ENCODE measurements at places on chromosomes 2 and 18.

GRCh38 chr2:238155761-238156694 is 2.7 kb upstream of the ERFE start:
- DNase-seq, result no peak

GRCh38 chr2:216121255-216121654 is 12.1 kb downstream of the XRCC5 start:
- DNase-seq, result no peak

- DNase-seq, result peak; percentile 7
Observed at GRCh38 chr2:219249203-219249980, 3.7 kb upstream of the TUBA4B start.

GRCh38 chr2:171389325-171389724 is 44.5 kb downstream of the METTL8 start:
- no peak for DNase-seq

- DNase-seq, result no peak
Observed at GRCh38 chr2:51633073-51633472, 601.1 kb upstream of the NRXN1 start.

GRCh38 chr2:234272069-234272850 is 221.8 kb downstream of the SPP2 start:
- no peak for DNase-seq

- DNase-seq, result no peak
Observed at GRCh38 chr2:139196754-139197153, 416.6 kb upstream of the NXPH2 start.

GRCh38 chr2:88517759-88518201 is 65.3 kb upstream of the FOXI3 start:
- DNase-seq, result no peak

GRCh38 chr2:237572742-237573101 is 6.3 kb downstream of the PRLH start:
- no peak for DNase-seq

DNA sequence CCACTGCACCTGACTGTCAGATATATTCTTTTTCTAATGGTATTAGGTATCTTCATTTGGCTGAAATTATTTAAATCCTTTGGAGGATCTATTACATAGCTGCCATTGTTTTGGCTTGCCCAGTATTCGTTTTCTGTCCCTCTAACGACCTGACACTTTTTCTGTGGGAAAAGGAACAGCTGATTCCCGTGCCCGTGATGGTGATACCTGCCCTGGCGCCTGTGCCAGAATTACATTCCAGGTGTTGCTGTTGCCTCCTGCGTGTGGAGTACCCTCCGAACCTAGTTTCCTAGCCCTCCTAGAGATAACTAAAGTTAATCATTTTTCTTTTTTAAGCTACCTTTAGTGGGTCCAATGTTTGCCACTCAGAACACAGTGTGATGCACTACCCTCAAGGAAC is 14.0 kb downstream of the HOXD1 start:
- no peak for DNase-seq

DNA sequence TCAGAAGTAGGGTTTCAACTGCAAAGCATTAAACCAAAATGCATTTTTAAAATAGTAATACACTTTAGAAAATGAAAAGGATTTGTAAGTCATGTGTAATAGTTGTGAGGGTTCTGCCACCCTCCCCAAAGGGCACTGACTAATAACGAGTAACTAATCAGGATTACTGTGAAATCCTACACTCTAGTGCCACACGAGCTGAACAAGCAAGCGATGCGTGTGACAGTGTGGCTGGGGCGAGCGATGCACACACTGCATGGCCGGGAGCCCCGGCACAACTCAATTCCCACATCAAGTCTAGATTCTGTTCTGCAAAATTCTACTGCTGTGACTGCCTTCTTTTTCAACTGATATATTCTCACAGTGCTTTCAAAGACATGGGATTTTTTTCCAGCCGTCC is 156.4 kb downstream of the SEPTIN10 start:
- DNase-seq, result no peak

DNA sequence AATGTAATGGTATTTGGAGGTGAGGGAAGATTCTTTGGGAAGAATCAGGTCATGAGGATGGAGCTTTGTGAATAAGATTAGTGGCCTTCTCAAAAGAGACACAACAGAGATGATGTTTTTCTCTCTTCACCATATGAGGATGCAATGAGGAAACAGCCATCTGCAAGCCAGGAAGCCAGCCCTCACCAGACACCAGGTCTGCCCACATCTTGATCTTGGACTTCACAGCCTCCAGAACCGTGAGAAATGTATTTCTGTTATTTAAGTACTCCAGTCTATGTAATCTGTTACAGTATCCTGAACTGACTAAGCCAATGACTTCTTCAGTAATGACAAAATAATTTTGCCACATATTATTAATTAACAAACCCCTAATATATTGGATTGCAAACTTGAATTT is 28.3 kb downstream of the CYRIA start:
- DNase-seq, result no peak

DNA sequence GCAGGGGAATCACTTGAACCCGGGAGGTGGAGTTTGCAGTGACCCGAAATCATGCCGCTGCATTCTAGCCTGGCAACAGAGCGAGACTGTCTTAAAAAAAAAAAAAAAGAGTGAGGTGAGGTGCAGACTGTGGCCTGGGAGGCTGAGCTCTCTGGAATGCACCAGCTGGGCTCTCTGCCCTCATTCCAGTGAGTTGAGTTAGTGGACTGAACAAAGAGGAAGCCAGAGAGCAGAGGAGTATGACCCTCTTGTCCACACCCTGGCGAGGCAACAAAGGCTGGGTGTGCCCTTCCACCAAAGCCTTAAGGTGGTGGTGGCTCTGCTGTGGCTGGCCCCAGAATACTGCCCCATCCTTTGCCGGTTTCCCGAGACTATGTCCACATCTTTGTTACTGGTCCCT is 71.3 kb upstream of the ACKR3 start:
- no peak for DNase-seq

DNA sequence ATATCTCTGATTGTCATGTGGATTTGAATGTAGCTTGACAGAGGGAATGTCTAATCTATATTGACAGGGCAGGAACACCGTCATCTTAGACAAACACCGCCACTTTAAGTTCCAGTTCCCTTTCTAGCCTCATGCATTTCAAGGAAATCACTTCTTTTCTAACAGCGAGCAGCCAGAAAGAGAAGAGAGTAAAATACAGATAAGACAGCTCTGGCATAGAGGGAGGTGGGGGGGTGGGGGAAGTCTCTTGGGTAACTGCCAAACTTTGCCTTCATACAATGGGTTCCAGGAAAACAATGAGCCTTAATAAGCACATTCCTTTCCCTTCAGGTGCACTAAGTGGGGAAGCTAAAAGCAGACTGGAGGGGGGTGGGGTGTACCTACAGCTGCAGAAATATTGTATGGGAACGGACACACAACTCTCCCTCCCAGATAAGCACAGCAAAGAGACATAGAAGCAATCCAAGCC is 37.2 kb downstream of the CASP10 start:
- no peak for DNase-seq

DNA sequence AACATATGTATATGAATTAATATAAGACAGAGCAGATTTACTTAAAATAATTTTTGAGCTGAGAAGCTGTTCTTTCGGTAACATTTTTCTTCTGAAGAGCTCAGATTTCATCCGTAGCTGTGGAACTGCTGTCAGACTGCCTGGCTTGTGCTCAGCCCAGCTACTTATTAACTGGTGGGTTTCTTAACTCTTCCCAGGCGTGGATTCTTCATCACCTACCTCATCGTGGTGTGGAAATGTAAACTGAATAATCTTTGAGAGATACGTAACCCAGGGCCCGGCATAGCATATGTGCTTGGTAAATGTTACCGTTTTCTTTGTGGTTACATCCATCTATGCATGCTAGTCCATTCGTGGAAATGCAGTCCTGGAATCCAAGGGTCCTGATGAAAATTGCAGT is 145.0 kb downstream of the MCFD2 start:
- no peak for DNase-seq

GRCh38 chr2:23230885-23231284 is 154.1 kb upstream of the KLHL29 start:
- DNase-seq, result no peak

DNA sequence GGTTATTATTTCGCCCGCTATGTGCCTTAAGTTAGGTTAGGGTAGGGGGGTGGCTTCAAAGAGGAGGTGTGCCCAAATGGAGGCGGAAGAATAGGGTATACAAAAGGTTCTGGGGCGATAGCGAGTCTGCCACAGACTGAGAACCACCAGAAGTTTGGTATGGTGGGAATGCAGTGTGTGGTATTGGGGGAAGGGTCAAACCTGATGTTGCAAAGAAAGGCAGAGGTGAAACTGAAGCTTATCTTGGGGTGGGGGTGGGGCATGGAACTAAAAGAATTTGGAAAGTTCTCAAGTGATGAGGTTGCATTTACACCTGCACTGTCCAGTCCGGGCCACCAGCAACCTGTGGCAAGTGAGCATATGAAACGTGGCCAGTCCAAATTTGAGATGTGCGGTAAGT is 11.8 kb upstream of the CCBE1 start:
- no peak for DNase-seq

Data from NCI-H774 (cell line).